NCI-H1694 (cell line): ENCODE measurements at places on chromosomes 5 and 9.

- no peak for DNase-seq
Observed at GRCh38 chr9:9998491-9999287, 614.1 kb downstream of the PTPRD start.

DNA sequence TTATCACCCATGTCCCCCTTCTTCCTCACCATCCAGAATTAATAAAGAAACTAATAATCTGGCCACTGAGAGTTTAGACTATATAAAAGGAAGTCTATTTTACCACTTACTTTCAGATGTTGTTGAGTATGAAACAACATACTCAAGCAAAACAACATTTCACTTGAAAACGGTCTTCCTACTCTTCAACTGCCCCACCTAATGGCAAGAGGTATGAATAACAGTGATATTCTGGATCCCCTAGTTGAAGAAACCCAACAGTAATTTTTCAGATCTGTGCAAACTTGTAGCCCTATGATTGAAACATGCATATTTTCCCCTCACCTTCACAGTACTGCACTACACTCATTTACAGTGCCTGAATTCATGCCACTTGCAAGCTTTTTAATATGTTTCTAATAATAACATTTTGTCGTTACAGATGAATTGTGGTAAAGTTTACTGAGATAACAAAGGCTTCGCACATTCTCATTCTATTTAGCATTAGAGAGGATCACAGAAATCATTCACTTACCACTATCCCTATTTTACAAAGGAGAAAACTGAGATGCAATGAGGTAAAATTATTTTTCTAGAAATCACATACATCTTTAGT, 267.9 kb upstream of the PDE4D start:
- peak; percentile 12 for DNase-seq

- DNase-seq = no peak
Observed at GRCh38 chr9:87569518-87569917, 71.9 kb downstream of the DAPK1 start.

- no peak for DNase-seq
Observed at GRCh38 chr9:136847088-136847825, 2.0 kb upstream of the PHPT1 start.

DNA sequence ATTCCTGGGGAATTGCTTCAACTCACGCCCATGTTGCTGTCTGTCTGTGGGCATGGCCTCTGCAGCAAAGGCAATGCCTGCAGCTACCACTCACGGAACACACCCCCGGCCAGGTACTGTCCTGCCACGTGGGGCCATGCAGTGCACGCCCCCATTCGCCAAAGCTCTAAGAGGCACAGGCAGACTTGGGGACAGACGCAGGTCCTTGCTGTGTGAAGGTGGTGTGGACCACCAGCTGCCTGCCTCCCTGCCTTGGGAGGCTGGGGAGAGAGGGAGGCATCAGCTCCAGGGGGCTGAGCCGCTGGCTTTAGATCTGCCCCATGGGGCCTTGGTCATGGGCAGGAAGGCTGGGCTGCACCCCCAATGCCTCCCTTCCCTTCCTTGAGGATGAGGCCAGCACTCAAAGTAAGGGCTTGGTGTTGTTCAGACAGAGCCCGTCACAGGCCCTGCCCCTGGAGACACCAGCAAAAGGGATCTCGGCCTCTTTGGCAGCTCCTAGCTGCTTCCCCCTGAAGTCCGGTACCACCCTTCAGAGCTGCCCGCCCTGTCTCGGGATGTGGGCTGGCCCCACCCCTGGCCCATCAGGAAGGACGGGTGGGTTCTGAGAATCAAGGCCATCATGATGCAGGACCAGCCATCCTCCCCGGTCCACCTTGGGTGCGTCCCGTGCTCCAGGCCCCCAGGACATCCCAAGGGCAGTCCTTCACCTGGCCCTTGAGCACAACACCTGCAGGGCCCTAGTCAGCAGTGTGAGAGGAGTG, 2.3 kb downstream of the GRIN1 start:
- DNase-seq = no peak

- no peak for DNase-seq
Observed at GRCh38 chr9:21553441-21553840, 71.3 kb upstream of the IFNE start.

DNA sequence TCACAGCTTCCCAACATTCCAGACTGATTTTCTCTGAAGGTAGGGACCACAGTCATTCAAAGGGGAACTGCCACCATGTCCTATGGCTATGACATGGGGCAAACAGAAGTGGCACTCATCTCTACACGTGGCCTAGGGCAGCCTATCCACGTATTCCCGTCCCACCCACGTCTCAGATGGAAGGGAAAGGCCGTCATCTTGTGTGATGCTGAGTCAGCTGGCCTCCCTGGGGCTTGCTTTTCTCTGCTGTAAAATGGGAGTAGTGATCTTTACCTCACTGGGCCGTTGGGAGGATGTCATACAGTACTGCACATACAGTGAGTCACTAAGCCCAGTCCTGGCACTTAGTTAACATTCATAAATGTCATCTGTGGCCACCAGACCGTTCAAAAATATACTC, 72.3 kb downstream of the RAPGEF1 start:
- no peak for DNase-seq

- peak; percentile 66 for DNase-seq
Observed at GRCh38 chr5:72301557-72301956, 18.5 kb downstream of the MRPS27 start.

- no peak for DNase-seq
Observed at GRCh38 chr9:97310896-97311295, 3.4 kb downstream of the CCDC180 start.
